Stomach (tissue), 19 donors: ENCODE measurements at places on chromosomes 11 and 22. TPM values are rescaled to one million over a fixed set of nuclear protein-coding genes. Genes with fewer than 3 reads are reported as not detected.

Gene MMP27
- polyA plus RNA-seq, result not detected

Gene KRTAP5-10
- polyA plus RNA-seq, result not detected

Gene TTC36
- not detected for polyA plus RNA-seq

Gene OR8A1
- polyA plus RNA-seq, result not detected

Gene PLA2G3
- 2.5 TPM for polyA plus RNA-seq
